Activated T-helper 9 cell treated with anti-CD3 and anti-CD28 coated beads, Interleukin-2, amount 50 U/mL, for 16 hours (primary cell): ENCODE measurements at places on chromosomes 6 and 20.

DNA sequence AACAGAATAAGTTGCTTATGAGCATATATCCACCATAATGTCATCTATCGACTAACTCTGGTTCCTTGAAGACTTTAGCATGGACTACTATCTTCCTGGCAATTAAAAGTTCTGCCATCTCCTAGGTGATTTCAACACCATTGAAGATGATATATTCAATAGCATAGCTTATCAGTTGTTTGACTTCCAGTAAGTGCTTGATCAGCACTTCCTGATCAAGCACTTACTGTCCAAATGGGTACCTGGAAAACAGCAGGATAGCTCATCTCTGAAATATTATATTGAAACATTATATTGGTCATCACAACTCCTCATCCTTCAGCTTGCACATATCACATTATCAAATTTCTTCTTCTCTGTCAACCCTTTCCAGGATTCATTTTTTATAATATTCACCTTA is 75.5 kb upstream of the HMGCLL1 start:
- no peak for DNase-seq

DNA sequence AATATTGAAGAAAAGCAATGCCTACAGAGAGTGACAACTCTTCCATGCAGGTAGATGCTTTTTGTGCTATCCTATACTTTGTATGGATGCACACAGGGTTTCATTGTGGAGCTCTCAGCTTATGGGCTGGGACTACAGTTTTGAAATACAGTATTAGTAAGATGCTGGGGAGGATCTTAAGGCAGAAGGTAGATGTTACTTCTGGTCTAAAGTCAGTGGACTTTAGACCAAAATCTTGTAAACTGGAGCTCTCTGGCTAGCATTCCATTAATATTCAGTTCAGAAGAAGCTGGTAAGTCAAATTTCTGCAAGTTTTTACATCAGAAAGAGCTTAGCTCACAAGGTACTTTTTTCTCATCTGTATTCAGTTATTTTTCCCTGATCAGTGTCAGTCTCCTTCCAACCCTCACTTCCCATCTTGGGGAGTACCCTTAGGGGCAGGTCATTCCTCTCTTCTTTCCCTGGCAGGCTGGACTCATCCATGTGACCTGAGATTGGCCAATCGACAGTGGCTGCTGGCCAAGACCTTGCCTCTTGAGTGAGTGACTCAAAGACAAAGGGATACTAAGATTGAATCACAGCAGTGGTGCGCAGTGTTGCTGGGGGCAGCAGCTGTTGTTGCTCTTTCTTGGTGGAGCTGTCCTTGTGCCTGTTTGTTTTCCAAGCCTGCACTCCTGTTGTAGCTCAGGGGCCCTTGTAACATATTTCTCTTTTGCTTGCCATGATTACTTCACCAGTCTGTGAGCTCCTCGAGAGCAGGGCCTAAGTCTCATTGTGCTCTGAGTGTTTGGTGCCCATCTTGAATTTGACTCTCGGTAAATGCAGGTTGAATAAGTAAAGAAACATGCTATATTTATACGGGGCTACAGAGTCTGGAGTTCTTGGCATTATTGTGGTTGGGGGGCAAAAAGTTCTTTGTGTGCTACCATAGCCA is 2.8 kb upstream of the PHF20 start:
- DNase-seq = peak; percentile 6

GRCh38 chr6:32940656-32941213 is at the start of gene HLA-DMB:
TSS of gene HLA-DMB (minus strand) at chr6:32941028. CDS start at chr6:32940807, 221 bp downstream.
- no peak for DNase-seq

- no peak for DNase-seq
Measured at GRCh38 chr6:36578431-36578830, 15.7 kb upstream of the SRSF3 start.

- no peak for DNase-seq
Measured at GRCh38 chr6:87827346-87827745, 125.3 kb upstream of the AKIRIN2 start.

DNA sequence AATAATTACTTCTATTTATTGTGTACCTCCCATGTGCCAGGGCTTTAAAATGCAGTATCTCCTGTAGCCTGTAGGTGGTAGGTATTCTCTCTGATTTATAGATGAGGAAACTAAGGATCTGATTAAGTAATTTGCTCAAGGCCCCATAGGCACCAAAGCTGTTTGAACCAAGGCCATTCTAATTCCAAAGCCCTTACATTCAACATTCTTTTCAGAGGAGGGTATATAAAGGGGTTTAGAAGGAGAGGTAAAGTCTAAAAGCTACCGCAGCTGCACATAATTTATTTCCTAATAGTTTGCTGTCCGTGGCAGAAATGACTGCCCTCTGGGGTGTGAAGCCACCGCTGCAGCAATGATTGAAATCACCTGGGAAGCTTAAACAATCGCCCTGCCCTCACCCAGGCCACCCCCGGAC is 95.0 kb upstream of the FAM8A1 start:
- no peak for DNase-seq

DNA sequence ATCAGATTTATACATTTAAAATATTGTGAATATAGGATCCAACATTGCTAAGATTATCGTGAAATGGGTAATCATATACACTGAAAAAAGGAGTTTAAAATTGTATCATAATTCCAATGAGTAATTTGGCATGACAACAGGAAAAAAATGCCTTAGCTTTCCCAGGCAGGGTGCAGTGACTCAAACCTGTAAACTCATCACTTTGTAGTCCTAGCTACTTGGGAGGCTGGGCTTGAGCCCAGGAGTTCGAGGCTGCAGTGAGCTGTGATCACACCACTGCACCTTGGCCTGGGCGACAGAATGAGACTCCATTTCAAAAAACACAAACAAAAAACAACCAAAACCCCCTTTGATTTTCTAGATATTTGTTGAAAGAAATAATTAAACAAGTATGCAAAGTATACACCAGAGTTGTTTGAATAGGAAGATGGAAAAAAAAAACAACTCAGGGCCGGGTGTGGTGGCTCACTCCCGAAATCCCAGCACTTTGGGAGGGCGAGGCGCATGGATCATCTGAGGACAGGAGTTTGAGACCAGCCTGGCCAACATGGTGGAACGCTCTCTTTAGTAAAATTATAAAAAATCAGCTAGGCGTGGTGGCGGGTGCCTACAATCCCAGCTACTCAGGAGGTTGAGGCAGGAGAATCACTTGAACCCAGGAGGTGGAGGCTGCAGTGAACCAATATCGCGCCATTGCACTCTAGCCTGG is 98.7 kb downstream of the TRERF1 start:
- no peak for DNase-seq

DNA sequence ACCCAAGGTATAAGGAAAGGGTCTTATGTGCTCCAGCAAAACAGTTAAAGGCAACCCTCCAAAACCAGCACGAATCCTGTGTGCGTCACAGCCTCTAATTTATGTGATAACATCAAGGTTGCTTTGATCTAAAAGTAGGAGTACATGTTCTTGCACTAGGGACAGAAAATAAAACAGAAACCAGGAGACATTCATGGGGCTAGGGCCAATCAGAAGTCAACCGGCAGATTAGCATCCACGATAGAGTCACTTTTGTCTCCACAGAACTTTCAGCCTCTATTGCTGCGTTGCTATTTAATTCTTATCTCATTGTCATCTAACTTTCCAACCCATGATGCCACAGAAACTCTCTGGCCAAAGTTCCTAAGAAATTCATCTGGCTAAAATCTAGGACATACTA is 178.8 kb upstream of the PTCHD4 start:
- DNase-seq = no peak

DNA sequence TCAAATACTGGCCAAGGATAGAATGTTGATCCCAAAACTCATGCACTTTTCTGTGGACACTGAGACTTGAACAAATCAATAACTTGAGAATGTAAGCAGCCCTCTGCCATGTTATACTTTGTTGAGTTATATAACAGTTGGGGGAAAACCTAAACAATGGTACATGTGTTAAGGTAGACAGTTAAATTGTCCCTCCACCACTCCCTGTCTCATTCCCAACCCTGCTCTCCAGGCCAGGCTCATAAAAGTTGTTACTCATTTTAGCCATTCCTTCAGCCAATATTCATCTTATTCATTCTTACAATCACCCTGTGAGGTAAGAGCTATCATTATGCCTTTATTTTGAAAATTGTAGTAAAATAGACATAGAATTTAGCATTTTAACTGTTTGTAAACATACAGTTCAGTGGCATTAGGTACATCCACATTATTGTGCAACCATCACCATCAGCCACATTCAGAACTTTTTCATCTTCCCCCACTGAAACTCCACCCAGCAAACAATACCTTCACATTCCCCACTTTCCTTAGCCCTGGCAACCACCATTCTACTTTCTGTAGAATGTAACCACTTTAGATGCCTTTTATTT is 38.2 kb upstream of the IER3 start:
- DNase-seq = no peak

DNA sequence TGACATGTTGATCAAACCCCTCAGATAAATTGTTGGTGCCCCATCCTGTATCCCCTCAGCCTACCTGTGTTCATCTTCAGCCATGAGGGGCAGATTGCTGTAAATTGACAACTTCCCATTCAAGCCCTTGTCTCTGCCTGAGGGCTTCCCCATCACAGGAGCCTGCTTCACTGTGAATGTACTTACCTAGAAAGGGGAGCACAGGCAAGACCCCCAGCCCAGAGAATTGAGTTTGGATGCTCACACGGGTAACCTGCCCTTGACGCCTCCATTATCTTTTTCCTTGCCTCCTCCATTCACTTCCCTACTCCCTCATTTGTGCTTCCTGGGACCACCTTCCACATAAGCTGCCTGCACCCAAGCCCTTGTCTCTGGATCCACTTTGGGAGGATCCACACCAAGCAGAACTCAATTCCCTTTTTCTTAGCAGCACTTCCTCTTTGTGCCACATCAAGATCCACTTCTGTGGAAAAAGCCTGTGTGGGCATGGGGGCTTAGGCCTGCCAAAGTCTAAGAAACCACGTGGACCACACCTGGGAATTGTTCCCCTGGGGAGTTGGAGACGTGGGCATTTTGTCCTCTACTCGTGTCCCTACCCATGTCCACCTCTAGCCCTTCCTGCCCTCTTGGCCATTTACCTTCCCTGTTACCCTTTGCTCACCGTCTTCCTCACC is 103.4 kb upstream of the FOXA2 start:
- DNase-seq = no peak

DNA sequence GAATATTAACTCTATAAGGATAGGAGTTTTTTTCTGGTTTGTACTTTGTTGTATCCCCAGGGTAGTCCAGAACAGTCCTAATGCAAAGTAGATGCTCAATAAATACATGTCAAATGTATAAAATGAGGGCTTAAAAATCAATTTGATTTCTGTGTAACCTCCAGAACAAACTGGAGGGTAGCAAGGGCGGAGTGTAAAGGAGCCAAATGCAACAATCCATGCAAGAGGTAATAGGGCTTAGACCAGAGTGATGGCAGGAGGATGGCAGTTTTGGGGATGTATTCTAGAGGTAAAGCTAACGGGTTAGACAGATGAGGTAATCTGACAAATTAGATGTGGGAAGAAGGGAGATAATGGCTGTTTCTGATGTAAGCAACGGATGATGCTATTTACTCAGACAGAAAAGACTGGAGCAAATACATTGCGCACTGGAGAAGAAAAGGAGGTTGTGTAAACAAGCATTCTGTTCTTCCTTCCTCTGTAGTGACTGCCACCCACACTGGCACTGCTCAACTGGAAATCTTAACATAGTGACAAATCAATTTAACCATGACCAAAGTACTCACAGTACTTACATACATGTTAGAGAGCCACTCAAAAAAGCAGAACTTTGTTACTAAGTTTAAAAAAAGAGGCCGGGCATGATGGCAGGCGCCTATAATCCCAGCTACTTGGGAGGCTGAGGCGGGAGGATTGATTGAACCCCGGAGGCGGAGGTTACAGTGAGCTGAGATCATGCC is 2.0 kb downstream of the ZNF318 start:
- no peak for DNase-seq

- DNase-seq = no peak
Measured at GRCh38 chr6:155077784-155078183, 82.7 kb downstream of the TIAM2 start.

GRCh38 chr20:15446373-15446772 is 1109.0 kb upstream of the FLRT3 start:
- no peak for DNase-seq

DNA sequence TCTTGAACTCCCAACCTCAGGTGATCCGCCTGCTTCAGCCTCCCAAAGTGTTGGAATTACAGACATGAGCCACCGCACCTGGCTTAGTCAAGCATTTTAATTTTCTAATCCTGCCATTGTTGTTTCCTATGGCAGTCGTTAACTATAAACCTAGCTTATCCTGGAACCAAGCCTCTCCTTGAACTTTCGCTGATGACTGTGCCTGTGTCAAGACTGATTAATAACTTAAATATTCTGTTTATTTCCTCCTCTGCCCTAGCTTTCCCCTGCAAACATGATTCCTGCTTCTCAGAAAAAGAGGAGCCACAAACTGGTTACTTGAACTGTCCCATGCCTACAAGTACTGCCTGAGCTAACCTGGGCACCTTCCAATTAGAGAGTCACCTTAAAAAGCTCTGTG is 1.5 kb downstream of the VNN1 start:
- no peak for DNase-seq

DNA sequence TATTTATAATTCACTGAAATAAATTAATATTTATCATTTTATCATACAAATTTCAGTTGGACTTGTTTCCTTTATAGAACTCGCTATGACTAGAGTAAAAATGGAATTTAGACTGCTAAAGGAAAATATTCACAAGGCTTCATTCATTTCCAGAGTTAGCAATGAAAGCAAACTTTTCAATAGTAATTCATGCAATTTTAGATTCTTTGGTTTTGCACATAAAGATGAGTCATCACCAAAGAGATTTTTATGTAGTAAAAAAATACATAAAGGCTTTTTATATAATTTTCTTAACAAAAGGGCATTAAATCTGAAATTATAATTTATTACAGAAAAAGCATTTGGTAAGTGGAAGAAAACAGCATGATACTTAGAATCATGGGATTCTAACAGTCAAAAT is 37.2 kb upstream of the STXBP5 start:
- no peak for DNase-seq

DNA sequence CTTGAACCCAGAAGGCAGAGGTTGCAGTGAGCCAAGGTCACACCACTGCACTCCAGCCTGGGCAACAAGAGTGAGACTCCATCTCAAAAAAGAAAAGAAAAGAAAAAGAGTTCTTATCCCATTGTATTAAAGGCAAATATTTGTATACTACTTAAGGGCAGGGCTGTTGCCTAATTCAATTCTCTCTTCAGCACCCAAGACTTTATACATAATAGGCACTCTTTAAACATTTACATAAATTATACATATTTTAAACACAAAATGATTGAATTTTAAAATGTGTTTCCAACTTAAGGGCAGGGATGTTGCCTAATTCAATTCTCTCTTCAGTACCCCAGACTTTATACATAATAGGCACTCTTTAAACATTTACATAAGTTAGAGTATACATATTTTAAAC is 424.3 kb upstream of the ARID1B start:
- no peak for DNase-seq

- no peak for DNase-seq
Measured at GRCh38 chr20:13900496-13900895, 89.9 kb downstream of the SEL1L2 start.

- DNase-seq = no peak
Measured at GRCh38 chr20:19835533-19836222, 77.6 kb downstream of the RIN2 start.

- no peak for DNase-seq
Measured at GRCh38 chr6:105802703-105803102, 283.4 kb upstream of the PRDM1 start.

- no peak for DNase-seq
Measured at GRCh38 chr6:127749095-127749494, 151.8 kb downstream of the THEMIS start.
